Esophagus squamous epithelium (tissue), 5 donors: ENCODE measurements at places on chromosomes 13 and 19.

- DNase-seq = no peak
Observed at GRCh38 chr13:95652244-95652764, 7.8 kb upstream of the DZIP1 start.

- DNase-seq = no peak
Observed at GRCh38 chr13:91594061-91594460, 195.6 kb downstream of the GPC5 start.

DNA sequence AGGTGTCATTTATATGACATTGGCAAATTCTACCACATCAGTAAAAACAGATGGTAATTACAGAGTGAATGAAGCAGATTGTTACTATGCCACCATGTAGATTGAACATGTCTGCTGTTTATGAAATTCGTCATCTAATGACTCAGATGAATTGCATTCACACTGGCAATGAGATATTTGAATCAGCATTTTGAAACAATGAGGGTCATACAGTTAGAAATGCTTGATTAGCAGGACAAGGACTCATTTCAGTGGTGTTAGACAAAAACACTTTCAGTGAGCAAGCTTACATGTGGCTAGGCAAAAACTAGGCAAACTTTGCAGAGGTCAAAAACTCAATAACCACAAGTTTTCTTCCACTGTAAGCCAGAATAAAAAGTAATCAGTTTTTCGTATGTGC, 1165.0 kb downstream of the SLITRK1 start:
- DNase-seq = no peak

GRCh38 chr19:4081441-4082129, 14.9 kb upstream of the ZBTB7A start:
- no peak for DNase-seq

DNA sequence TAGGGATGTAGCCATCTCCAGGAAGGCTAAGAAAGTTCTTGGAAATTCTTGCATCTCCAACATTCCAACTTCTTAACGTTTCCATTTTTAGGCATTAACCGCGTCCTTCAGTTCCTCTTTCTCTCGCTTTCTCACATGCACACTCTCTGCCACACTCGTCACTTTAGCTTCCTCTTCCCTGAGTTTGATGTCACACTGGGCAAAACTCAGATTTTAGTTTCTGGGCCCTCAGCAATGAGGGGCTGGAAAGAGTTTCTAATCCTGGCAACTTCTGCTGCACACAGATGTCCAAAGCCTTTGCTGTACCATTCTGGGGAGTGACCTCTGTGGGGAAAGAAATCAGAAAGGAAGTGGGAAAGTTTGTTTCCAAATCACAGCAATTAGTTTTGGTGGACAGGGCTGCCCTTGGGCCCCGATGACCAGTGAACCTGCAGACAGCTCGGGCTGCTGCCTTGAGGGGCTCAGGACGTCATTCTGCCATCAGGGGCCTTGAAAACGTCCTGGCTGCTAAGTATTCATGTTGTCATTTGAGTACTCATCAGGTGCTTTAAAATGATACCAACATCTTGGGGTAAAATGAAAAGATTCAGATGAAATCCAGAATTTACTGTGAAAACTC, 89.3 kb downstream of the KL start:
- no peak for DNase-seq

GRCh38 chr13:70623239-70623638, 515.0 kb upstream of the KLHL1 start:
- DNase-seq = no peak

GRCh38 chr19:13152356-13152973, 2.3 kb downstream of the IER2 start:
- no peak for DNase-seq

DNA sequence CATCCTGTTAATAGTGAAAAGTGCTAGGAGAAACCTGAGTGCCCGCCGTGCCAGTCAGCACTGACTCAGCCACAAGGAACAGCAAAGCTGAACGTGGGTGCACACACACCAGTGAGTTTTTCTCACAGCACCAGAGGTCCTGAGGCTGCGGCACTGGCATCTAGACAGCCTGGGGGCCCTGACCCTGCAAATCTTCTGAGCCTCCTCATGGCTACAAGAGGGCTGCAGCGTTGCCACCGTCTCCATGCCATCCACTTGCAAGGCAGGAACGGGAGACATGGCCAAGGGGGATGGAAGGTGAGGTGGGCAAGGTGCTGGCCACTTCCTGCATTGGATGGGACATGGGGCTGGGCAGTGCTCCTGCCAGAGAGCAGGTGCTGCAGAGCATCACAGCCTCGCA, 211.2 kb upstream of the SOX1 start:
- DNase-seq = no peak

DNA sequence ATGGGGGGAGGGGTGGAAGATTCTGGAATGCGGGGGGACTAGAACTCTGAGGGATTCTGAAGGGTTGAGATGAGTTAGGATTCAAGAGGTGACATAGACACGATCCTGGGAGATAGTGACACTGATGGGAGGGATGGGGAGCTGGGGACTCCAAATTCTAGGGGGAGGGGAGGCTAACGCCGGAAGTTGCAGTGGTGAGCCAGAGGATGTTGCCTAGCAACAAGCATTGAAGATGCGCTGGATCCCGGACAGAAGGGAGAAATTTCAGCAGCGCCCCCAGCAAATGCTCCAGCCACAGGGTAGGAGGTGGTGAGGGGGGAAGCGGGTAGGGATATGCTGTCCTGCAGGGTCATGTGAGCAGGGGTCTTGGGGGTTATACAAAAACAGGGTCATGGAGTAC, 6.9 kb upstream of the LTBP4 start:
- DNase-seq = no peak

GRCh38 chr19:7292950-7293761, 1.1 kb downstream of the INSR start:
- DNase-seq = no peak

DNA sequence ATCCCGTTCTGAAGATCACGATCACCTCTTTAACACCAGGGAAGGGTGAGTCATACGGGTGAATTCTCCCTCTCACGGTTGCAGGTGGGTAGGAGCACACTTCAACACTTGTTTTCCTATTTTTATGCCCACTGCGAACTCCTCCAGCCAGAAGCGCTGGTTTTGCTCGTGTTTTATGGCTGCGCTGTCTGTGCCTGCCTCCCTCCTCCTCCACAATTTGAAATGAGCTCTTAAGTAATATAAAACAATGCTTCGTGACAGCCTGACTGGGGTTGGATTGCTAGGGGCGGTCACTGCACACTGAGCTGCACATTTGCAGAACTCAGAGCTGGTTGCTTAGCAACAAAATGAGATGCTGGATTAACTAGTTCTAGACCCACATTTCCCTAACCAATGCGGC, 12.9 kb downstream of the CCDC70 start:
- DNase-seq = no peak

DNA sequence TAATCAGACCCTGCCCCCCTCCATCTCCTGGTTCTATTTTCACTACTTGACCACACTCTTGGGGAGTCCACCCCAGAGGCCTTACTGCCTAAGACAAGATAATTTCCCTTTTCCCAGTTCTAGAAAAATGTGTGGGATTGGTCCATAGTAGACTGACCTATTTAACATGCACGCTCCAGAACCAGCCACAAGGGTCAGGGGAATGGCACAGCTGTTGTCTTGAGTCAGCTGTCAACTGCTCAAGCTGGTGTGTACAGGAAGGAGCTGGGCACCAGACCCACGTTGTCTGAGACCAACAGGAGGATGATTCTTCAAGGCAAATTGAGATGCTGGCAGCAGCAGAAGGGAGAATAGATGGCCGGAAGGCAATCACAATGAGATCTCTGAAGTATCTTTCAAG, 280.5 kb downstream of the UQCRFS1 start:
- DNase-seq = no peak

DNA sequence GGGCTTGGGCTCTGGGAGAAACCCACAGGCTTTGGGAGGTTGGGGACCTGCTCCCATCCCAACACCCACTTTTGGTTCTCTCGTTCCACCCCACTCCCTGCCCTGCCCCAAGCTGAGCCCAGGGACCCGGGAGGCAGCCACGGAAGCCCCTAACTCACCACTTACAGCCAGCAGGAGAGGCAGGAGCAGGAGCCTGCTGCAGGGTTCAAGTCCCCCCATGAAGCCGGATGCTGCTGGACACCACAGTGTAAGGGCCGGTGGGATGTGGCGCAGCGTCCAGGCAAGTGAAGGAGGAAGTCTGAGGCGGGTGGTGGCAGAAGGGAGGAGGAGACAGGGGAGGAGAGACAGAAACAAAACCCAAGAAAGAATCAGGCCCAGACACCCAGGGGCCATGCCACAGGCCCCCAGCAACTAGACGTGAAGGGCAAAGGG, at the start of gene TYROBP:
Gene TYROBP (minus strand): TSS at position 286 of the 432 bp plus-strand sequence. CDS start 67 bp downstream, at position 219.
- DNase-seq = no peak

GRCh38 chr19:11069561-11069960, 19.7 kb upstream of the LDLR start:
- DNase-seq = no peak

GRCh38 chr13:109924376-109924775, 138.0 kb upstream of the IRS2 start:
- no peak for DNase-seq

DNA sequence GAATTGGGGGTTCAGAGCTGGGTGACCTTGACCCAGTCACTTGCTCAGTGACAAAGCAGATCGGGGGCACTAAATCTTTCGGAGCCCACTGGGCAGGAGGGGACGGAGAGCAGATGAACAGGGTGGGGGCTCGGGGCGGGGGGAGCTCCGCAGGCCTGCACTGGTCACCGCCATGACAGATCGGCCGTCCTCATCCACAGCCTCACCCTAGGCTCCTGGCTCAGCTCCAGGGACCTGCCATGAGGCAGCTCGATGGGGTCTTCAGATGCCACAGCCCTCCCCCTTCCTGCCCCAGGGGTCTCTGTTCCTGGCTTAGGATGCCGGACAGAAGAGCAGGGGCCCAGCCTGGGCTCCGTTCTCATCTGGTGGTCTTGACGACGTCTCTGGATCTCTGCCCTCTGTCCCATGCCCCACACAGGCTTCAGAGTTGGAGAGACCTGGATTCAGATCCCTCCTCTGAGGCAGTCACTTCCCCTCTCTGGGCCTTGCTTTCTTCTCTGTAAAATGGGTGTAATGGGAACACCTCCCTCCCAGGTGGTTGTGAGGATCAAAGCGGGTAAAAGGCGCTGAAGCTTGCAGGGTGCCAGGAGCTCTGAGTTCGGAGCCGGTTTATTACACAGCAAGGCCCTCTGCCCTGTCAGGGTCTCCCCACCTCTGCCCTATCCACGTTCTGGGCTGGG, 3.0 kb downstream of the KDM4B start:
- no peak for DNase-seq

DNA sequence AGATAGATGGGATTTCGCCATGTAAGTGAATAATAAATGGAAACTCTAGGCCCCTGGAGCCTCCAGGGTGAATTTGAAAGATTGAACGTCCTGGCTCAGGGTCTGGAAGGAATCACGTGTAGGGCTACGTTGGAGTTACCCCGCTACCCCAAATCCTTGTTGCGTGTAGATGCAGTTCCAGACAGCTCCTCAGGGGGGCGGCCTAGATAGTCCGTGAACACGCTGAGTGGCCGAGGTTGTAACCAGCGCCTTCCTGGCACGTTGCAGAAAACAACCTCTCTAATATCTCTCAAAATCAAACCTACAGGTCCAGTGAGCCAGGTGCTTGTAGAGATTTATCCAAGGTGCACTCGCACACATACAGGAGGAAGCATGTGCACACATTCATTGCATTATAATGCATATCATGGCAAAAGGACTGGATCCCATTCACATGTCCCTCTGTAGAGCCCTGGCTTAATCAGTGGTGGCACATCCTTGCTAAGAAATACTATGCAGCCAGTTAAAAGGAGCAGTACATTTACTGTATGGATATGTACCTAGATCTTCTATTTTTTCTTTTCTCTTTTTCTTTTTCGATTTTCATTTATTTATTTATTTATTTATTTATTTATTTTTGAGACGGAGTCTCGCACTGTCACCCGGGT, 2.5 kb upstream of the KEAP1 start:
- no peak for DNase-seq

- DNase-seq = no peak
Observed at GRCh38 chr19:8307965-8308866, at the start of gene CD320. CD320 (minus strand) TSS chr19:8308358; CDS start chr19:8308290, 68 bp downstream.

GRCh38 chr19:58098682-58098998, 609 bp upstream of the ZSCAN18 start:
- DNase-seq = no peak

- no peak for DNase-seq
Observed at GRCh38 chr19:10815007-10815536, 20.9 kb downstream of the TMED1 start.

GRCh38 chr13:113836768-113837559, 26.9 kb downstream of the GAS6 start:
- DNase-seq = no peak

GRCh38 chr19:16585808-16586476, 13.7 kb upstream of the SLC35E1 start:
- DNase-seq = no peak

DNA sequence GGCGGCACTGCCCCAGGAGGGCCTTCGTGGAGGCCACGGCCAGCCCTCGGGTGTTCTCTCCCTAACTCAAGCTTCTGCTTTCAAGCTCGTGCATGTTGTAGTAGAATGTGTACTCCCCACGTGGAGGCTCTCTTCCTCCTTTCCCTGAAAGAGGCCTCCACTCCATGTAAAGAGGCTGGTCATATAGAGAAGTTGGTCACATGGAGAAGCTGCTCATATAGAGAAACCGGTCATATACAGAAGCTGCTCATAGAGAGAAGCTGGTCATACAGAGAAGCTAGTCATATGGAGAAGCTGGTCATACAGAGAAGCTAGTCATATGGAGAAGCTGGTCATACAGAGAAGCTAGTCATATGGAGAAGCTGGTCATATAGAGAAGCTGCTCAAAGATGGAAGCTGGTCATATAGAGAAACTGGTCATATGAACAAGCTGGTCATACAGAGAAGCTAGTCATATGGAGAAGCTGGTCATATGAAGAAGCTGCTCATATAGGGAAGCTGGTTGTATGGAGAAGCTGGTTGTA, 152.5 kb downstream of the COL4A1 start:
- DNase-seq = no peak

DNA sequence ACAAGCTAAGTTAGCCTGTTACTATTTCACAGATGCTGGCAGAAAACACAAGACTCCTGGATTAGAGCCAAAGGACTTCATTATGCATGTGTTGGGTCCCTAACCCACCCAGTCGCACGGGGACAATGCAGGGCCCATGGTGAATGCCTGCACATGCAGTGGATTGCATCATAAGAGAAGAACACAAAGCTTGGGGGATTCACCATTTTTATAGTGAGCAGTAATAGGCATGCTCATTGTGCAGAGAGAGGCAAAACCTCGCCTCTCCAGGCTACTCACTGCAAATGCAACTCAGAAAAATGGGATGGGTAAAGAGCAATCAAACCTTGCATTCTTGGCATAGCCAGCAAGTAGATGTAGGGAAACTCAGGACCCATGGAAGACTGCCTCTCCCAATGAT, 115.8 kb downstream of the DIAPH3 start:
- no peak for DNase-seq
